Thyroid gland (tissue), 4 donors: ENCODE measurements at places on chromosomes 4 and X. TPM values are rescaled to one million over a fixed set of nuclear protein-coding genes. Genes with fewer than 3 reads are reported as not detected.
A peak's percentile ranks its signal among the peaks of the same experiment; 100 is the strongest.

- DNase-seq, result no peak
Observed at GRCh38 chr4:2936773-2937145, 26.4 kb downstream of the NOP14 start.

DNA sequence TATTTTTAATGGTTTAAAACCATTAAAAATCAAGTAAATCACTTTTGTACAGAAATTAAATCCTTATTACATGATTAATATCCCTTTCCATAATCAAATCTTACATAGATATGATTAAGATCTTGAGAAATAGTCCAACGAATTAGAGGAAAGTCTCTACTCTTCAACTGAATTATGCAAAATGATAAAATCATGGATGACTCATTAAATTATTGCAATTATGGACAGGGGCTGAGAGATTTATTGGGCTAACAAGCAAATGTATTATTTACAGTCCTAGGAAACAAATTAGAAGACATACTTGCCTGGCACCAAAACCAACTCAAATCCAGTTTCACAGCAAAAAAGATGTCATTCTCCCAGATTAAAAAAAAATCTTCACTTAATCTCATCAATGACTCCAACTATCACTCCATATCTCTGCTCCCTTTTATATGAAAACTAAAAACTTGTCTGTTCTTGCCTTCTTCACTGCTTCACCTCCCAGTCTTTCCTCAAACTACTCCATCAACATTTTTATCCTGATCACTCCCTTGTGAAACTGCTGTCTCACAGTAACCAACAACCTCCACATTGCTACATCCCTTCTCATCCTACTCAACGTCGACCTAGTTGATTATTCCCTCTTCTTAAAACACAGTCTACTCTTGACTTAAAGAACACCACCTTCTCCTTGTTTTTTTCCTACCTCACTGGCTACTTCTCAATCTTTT is 18.4 kb upstream of the DDX60 start:
- DNase-seq, result no peak

Gene EPHA5
- total RNA-seq, result 5.0 TPM

GRCh38 chr4:140807491-140808252 is 51.5 kb upstream of the TBC1D9 start:
- DNase-seq, result no peak

DNA sequence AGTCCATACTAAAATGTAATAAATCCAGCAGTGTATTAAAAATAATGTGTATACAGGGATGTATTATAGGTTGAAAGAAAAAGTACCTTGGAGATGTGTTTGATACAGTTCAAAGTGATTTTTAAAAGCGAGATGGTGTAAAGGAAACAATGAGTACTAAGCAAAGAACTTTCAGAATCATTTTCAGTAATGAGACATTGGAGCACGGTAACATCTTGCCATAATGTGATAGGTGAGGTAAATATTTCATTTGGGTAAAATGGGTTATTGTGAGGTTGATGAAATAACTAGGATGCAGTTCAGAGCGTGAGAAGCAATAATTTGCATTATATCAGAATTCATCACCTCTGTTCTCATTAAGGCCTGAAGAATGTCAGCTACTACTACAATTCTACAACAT is 25.9 kb downstream of the EIF2S3 start:
- no peak for DNase-seq

- peak; percentile 89 for DNase-seq
Observed at GRCh38 chr4:44726038-44726871, at the start of gene GNPDA2. GNPDA2 (minus strand) TSS chr4:44726556; CDS start chr4:44722207, 4,349 bp downstream.

DNA sequence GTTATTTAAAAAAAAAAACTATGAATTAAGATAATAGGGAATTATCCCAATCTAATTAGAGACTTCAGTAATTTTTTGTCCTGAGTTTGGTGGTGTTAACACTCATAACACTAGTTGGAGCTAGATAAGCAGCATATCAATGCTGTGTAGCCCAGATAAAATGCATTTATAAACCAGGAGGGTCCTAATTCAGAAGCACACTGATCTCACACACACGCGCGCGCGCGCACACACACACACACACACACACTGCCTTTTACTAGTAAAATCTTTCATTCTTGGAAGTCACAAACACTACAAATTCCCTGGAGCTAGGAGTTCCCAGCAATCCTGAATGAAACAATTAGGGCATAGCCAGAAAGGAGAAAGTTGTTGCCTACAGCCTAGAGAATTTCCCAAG is 3.2 kb downstream of the UNC5C start:
- peak; percentile 27 for DNase-seq

Gene HAND2
- total RNA-seq, result 2.0 TPM

Gene GPR173
- 1.2 TPM for total RNA-seq

Gene MAGEC3
- total RNA-seq, result not detected

DNA sequence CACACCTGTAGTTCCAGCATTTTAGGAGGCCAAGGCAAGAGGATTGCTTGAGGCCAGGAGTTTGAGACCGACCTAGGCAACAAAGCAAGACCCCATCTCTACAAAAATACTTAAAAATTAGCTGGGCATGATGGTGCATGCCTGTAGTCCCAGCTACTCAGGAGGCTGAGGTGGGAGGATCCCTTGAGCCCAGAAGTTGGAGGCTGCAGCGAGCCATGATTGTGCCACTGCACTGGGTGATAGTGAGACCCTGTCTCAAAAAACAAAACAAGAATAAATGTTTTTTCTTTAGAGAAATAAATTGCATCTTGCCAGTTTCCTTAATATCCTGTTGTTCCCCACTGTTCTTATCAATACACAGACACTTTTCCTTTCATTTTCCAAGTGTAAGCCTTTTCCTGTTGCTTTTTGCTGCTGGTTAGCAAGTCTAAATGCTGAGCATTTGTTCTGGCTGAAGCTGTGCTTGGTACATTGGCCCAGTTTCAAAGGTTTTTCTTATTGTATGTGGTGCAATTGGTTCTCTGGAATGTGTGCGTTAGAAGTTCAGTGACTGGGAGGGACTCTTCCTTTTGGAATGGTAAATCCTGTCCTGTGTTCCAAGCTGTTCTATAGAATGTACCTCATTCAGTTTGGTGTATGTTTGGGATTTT is 98.2 kb downstream of the AFF1 start:
- DNase-seq, result no peak

DNA sequence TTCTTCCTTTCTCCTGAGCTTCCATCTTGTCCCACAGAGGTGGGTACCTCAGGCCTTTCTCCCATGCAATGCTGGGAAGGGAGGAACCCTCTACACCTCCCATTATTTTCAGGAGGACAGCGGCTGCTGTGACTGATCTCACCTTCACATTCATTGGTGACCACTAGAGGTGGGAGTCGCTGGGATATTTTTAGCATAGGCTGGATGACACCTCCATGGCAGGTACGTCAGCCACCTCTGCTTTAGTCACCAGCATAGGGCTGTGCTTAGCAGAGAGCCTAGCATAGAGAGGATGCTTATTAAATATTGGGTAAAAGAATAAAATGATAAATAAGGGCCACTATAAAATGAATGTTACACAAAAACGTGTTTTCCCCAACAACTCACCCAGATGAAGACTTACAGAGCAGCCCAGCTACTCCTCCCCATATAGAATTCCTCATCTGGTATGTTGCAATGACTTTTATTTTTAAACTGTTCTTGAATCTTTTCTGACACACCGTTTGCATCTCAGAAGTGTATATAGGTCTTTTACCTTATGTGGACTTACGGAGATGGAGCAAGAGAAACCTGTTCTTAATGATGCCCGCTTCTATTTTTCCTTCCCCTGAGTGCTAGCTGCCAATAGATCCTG is 60.9 kb upstream of the SORBS2 start:
- DNase-seq, result no peak

Gene LGI2
- 3.7 TPM for total RNA-seq

GRCh38 chr4:3515646-3516045 is 16.6 kb downstream of the LRPAP1 start:
- DNase-seq, result no peak

Gene CCSER1
- 52.3 TPM for total RNA-seq

Gene TAF1
- total RNA-seq, result 59.4 TPM

DNA sequence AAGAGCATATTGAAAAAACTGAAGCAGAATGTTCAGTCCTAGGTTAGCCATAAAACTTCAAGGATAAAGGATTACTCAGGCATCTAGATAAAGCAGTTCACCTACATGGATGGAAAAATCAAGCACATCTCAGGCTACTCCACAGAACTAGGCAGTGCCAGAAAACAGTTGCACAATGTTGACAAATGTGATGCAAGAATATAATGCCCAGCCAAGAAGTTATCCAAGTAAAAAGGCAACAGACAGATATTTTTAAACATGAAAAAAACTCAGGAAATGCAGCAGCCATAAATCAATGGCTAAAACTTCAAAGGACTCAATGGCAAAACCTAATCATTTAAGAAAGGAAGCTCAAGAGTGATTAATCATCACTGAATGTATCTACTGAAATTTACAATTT is 456.0 kb upstream of the FAM241A start:
- peak; percentile 24 for DNase-seq

- no peak for DNase-seq
Observed at GRCh38 chr4:145538596-145538995, 56.9 kb downstream of the SMAD1 start.

DNA sequence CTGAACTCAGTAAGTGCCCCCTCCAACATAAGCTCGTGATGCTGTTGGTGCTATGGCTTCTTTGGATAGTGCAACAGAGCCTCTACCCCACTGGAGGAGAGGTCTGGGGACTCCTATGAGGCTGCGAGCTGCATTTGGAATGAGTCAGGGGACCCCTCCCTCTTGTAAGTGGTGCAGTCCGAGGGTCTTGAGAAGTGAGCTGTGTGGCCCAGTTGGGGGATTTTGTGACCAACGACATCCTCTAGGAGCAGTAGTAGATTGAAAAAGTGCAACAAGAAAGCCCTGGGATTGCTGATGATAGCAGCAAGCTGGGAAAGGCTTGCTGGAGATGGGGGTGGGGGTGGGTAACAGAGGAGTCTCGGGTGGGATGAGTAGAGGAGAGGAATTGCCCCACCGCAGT is 3.1 kb downstream of the FRMPD3 start:
- no peak for DNase-seq

GRCh38 chr4:107863850-107864371 is 39.2 kb downstream of the SGMS2 start:
- DNase-seq, result peak; percentile 70

GRCh38 chrX:19904778-19905367 is 17.5 kb upstream of the SH3KBP1 start:
- DNase-seq, result peak; percentile 20

- DNase-seq, result peak; percentile 8
Observed at GRCh38 chrX:136146614-136147314, 569 bp upstream of the FHL1 start.

DNA sequence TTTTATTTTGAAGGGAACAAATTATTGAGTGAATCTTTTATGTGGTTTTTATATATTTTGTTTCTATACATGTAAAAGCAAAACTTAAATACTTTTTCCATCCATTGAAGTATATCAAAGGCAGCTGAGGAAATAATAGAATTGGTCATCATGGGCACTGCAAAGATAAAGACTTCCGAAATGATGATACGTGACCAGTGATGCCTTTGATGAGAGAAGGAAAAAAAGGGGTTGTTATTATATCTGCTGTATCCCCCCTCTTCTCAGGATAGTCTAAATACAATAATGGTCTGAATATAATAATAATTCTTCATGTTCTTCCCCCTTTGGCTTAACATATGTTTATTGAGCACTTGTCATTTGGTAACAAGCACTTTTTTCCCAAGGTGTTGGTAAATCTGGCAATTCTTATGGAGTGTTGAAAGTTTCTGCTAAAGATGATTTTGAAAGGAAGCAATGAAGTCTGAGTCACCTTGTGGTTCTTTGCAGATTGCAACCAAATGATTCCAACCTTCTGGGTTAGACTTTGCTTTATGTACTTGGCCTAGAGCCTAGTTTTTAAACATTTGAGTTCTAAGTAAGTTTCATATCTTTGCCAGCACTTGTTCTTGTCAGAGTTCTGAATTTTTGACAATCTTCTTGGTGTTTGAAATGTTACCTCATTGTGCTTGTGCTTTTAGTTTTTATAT is 60.8 kb downstream of the USP9X start:
- DNase-seq, result no peak
